Renal cortical epithelial cell (primary cell): ENCODE measurements at places on chromosomes 3 and 15. TPM values are rescaled to one million over a fixed set of nuclear protein-coding genes. Genes with fewer than 3 reads are reported as not detected.

- DNase-seq, result no peak
Observed at GRCh38 chr15:57201578-57201977, 174.7 kb upstream of the CGNL1 start.

- DNase-seq, result no peak
Observed at GRCh38 chr3:185998136-185998535, 60.3 kb upstream of the TRA2B start.

- no peak for DNase-seq
Observed at GRCh38 chr15:28989239-28989830, 103.6 kb downstream of the APBA2 start.

GRCh38 chr3:168021737-168022450 is 73.8 kb downstream of the GOLIM4 start:
- no peak for DNase-seq

GRCh38 chr3:38835939-38836338 is 19.9 kb upstream of the SCN10A start:
- no peak for DNase-seq

DNA sequence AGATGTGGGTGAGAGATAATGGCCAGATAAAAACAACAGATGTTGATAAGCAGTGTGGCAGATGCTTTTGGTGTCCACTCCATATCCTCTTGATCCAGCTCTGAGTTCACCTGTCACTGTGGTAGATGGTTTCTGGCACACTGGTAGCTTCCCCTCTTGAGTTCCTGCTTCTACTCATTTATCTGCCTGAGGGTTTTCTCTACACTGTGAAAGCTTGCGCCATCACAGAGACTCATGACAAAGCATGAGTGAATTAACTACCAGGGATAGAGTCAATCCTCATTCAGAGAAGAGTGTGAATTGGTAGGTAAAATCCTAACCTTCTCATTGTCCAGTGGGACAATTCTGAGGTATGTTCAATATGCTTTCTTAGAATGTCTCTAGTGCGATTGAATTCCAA is 50.0 kb upstream of the ARHGEF26 start:
- DNase-seq, result no peak

DNA sequence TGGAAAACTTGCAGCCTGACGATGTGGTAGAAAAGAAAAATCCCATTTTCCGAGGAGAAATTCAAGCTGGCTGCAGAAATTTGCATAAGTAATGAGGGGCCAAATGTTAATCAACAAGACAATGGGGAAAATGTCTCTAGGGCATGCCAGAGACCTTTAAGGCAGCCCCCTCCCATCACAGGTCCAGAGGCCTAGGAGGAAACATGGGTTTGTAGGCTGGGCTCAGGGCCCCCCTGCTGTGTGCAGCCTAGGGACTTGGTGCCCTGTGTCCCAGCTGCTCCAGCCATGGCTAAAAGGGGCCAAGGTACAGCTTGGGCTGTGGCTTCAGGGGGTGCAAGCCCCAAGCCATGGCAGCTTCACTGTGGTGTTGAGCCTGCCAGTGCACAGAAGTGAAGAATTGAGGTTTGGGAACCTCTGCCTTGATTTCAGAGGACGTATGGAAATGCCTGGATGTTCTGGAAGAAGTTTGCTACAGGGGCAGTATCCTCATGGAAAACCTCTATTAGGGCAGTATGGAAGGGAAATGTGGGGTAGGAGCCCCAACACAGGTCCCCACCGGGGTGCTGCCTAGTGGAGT is 75.9 kb upstream of the CADPS start:
- no peak for DNase-seq

DNA sequence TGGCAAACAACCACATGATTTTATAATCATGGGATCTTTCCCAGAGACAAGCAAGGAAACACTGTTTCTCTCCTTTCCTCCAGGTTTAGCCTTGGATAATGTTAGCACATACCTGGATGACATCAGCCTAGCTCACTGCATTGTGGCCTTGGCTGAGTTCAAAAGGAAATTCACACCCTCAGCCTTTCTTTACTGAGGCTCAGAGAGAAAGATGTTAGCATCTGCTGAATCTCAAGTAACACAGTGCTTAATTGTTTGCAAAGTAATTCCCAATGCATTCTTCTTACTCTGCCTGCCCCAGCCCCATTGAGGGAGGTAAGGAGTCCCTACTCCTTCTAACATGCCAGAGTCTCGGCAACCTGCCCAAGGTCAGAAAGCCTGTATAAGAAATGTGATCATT is 432.2 kb upstream of the LMCD1 start:
- no peak for DNase-seq

GRCh38 chr3:171038342-171038741 is 11.8 kb upstream of the SLC2A2 start:
- DNase-seq, result no peak

GRCh38 chr3:46866032-46866595 is 2.9 kb upstream of the MYL3 start:
- DNase-seq, result no peak

GRCh38 chr3:116198087-116198486 is 247.2 kb downstream of the LSAMP start:
- DNase-seq, result peak; percentile 25

GRCh38 chr3:172034786-172035685 is 4.3 kb upstream of the FNDC3B start:
- DNase-seq, result peak; percentile 62

DNA sequence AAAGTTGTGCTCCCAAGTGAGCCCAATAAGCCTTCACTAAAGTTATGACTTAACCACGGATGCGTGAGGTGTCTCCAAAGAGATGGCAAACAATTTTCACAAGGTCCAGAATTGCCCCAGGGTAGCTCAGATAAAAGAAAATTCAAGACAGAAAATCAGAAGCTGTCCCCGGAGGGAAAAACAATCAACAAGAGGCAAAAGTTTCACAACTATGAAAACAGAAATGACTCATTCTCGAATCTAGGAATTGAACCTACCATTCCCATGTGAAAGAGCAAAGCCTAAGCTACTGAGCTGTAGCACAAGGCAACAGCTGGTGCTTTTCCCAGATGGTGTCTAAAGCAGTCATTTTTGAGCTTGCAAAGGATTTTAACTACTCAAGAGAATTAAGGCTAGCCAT is 33.5 kb upstream of the MKRN3 start:
- DNase-seq, result no peak

DNA sequence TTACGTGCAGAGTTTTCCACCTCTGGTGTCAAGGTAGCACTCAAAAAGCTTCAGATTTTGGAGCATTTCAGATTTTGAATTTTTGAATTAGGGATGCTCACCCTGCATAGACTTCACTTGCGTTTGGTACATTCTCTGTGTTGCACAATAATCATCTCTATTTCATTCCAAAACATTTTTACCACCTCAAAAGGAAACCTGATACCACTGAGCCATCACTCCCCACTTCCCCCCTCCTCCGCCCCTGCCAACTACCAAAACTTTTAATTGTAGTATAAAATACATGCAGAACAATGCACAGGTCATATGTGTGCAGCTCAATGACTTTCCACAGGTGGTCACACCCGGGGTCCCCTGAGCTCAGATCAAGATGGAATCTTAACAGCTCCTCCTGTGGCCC is 208.8 kb downstream of the SV2B start:
- DNase-seq, result no peak

DNA sequence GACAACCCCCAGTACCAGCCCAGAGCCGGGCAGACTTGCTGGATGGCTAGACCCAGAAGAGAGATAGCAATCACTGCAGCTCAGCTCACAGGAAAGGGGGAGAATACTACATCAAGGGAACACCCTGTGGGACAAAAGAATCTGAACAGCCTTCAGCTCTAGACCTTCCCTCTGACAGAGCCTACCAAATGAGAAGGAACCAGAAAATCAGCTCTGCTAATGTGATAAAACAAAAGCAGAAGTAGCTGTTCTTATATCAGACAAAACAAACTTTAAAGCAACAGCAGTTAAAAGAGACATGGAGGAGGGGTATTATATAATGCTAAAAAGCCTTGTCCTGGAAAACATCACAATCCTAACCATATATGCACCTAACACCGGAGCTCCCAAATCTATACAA is 283.3 kb downstream of the KLF13 start:
- no peak for DNase-seq

DNA sequence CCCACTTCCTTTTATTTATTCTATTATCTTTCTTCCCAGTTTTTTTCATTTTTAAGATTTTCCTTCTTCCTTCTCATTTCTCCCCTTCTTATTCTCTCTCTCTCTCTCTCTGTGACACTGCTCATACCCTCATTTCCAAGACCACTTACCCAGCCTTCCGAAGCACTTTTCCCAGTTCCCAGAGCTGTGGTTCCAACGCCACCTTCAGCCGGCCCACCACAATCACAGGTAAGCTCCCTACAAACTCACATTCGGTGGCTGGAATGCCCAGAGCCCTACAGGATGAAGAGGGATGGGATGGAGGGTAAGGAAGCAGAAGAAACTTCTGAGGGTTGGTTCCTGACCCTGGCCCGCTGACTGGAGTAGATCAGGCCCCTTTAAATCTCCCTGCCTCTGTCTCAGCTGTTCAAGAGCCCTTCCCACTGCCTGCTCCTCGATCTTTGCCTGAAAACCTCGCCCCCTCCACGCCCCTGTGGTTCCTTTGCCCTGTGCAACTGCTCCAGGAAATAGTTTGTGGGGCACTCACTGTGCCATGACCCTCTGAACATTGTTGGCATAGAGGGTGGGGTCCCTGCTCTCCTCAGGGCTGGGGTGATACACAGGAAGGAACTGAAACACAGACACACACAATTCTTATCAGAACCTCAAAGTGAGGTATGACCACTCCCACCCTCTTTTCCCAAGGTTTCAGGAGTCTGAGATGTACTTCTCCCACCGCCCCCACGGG is 4.8 kb downstream of the LPCAT4 start:
- DNase-seq, result no peak

GRCh38 chr3:77682162-77682561 is 642.3 kb downstream of the ROBO2 start:
- DNase-seq, result no peak

DNA sequence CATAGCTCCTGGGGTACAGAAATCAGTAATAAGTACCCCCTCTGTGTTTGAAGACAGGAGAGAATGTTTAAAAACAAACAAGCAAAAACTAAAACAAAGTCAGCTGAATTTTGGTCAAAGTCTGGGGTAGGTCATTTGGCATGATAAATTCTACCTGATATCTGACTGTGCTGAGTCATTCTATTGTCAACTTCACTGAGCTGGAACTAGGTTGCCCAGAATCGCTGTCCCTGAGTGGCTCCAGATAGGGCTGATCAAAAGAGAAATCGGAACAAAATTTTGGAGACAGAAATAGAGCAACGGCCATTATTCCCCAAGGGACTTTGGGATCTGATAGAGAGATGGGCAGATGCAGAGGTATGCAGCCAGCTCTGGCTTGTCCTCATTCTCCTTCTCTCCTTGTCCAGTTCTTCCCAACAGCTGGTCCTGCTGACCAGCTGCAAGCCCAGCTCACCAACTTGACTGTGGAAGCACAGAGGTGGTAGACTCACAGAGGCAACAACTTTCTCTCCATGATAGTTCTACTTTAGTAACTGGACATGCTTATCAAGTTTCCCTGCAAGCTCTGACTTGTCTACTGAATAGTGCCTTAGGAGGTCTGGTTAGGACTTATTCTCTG is 57.3 kb upstream of the MYRIP start:
- peak; percentile 29 for DNase-seq

- DNase-seq, result no peak
Observed at GRCh38 chr15:34297059-34297458, 40.5 kb downstream of the SLC12A6 start.

- DNase-seq, result no peak
Observed at GRCh38 chr15:100853676-100854440, 25.8 kb upstream of the ALDH1A3 start.

DNA sequence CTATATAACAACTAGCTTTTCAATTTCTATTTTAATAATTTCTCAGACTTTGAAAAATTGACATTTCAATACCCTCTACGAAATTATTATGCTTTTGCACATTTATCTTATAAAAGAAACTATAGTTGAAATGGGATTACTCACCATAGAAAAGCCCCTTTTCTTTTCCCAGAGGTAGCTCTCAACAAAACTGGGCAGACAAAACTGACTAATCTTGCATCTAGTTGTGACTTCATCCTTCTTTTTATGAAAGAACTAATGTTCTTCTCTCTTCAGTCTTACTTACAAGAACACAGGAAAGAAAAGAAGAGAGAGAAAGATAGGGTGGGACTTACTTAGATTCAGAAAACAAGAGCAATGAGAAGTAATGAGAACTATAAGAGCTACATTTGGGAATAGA is 61.0 kb downstream of the GPR160 start:
- DNase-seq, result no peak

GRCh38 chr15:62085740-62086139 is 19.0 kb downstream of the C2CD4A start:
- peak; percentile 57 for DNase-seq

- no peak for DNase-seq
Observed at GRCh38 chr3:150527464-150528255, 18.6 kb downstream of the SERP1 start.

GRCh38 chr15:88043396-88043795 is 213.1 kb downstream of the NTRK3 start:
- no peak for DNase-seq

- no peak for DNase-seq
Observed at GRCh38 chr15:50435772-50436171, 11.6 kb downstream of the USP8 start.

DNA sequence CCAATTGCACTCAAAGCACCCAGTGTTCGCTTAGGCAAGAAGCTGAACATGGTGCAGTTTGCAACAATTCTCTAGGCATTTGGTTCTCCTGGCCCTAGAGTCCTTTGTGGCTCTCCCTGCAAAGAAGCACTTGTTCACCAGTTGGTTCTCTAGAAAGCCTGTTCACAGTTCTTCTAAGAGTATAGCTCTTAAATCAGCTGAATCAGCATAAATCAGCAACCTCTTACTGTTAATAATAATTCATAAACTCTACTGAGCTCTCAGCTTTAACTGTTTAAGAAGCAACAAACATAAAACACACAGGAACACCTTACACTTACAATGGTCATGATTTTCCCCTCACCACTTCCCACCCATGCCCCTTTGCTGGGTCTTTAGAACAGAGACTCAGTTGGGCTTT is 56.8 kb upstream of the PPP2R3A start:
- no peak for DNase-seq

DNA sequence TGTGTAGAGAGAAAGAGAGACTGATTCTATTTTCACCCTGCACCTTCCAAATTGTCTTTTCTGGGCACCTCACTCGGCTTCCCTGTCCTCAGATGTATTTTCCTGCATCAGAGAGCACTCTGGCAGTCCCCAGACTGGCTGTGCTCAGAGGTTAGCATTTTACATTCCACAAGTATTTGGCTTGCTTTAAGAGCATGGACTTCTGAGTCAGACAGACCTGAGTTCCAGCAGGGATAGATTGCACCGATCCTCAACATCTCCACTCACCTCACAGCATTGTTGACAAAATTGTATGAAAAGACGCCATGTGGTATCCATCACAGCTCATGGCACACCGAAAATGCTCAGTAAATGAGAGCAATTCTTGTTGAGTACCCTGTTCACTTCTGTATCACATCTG is 45.6 kb downstream of the SST start:
- peak; percentile 63 for DNase-seq

GRCh38 chr3:20080956-20081554 is 40.8 kb downstream of the KAT2B start:
- peak; percentile 15 for DNase-seq

Gene SYNPR
- total RNA-seq, result not detected in 2 replicates

Gene ECE2
- not detected in 2 replicates for total RNA-seq

Gene UROC1
- not detected in 2 replicates for total RNA-seq

Gene GASK1A
- total RNA-seq, result 0.25 and 0.87 TPM in 2 replicates

Gene LRTM1
- not detected in 2 replicates for total RNA-seq

Gene ISLR
- 0.30 TPM in 1 of 2 replicates, not detected in the other for total RNA-seq

Gene FBXW12
- not detected in 2 replicates for total RNA-seq

Gene ADCY5
- 0.52 and 0.99 TPM in 2 replicates for total RNA-seq

Gene SAMD7
- not detected in 2 replicates for total RNA-seq

Gene SLC27A2
- 2.8 and 6.8 TPM in 2 replicates for total RNA-seq

Gene RTP3
- not detected in 2 replicates for total RNA-seq

Gene DHFR2
- total RNA-seq, result 2.3 and 6.3 TPM in 2 replicates

Gene GOLGA6B
- not detected in 2 replicates for total RNA-seq

Gene TTLL13
- total RNA-seq, result 0.10 TPM in 1 of 2 replicates, not detected in the other

Gene GHSR
- total RNA-seq, result not detected in 2 replicates

Gene GOLGA6D
- total RNA-seq, result not detected in 2 replicates
